Glutamatergic neuron (in vitro differentiated cells): ENCODE measurements at places on chromosomes 6 and 20. TPM values are rescaled to one million over a fixed set of nuclear protein-coding genes. Genes with fewer than 3 reads are reported as not detected.

SLC17A9 gene
- 1.8 TPM for total RNA-seq

EIF6 gene
- 85.2 TPM for total RNA-seq

HNF4A gene
- not detected for total RNA-seq

CCHCR1 gene
- 28.7 TPM for total RNA-seq

WFDC10B gene
- not detected for total RNA-seq

LIN28B gene
- 105 TPM for total RNA-seq

PMEPA1 gene
- total RNA-seq: 14.4 TPM

CDH22 gene
- total RNA-seq: 7.9 TPM

OPN5 gene
- not detected for total RNA-seq

SMIM8 gene
- 22.5 TPM for total RNA-seq
